ENCODE measurements at places on chromosomes 5 and 9. TPM values are rescaled to one million over a fixed set of nuclear protein-coding genes. Genes with fewer than 3 reads are reported as not detected.

- DNase-seq: peak; percentile 54
These were observed 720 bp downstream of the NADK2 start for GRCh38 chr5:36240779-36241630.

GRCh38 chr9:107883496-107884124 lies 394.0 kb upstream of the KLF4 start:
- DNase-seq: no peak

DNA sequence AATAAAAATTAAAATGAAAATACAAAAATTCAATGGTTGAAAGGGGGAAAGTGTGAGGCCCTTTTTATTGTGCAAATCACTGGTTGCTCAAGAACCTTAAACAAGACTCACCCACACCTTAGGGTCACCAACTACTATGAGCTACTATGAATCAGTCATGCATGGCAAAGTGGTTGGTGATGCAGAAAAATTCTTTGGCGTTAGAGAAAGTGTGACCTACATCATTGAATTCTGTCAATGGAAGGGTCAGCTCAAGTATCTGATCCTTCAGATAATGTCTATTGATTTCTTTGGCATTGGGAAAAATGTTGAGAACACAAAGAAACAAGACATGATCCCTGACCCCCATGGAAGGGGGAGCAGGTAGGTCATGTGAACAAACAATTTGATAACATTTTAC lies 149.7 kb upstream of the ADCY2 start:
- no peak for DNase-seq

GRCh38 chr9:122036988-122037387 lies 56.1 kb downstream of the TTLL11 start:
- DNase-seq: peak; percentile 58

- no peak for DNase-seq
These were observed 83.2 kb upstream of the IRX4 start for GRCh38 chr5:1965925-1966324.

GRCh38 chr5:71938895-71939294 lies 168.4 kb upstream of the MAP1B start:
- DNase-seq: no peak

Gene DRD1
- 0.23 TPM for total RNA-seq

GRCh38 chr9:125407432-125407973 lies 145.9 kb downstream of the GAPVD1 start:
- no peak for DNase-seq

DNA sequence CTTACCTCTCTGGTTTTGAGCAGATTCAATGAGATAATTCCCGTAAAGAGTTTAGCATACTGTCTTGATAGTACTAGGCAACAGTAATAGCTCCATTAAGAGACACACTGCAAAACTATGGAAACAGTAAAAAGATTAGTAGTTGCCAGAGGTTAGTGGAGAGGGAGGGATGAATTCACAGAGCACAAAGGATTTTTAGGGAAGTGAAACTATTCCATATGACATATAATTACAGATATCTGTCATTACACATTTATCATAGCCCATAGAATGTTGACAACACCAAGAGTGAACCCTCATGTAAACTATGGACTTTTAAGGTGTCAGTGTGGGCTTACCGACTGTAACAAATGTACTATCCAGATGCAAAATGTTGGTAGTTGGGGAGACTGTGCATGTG lies 176.4 kb upstream of the PLCXD3 start:
- DNase-seq: no peak

Gene PROB1
- 0.60 TPM for total RNA-seq

- no peak for DNase-seq
These were observed 164.2 kb downstream of the MEF2C start for GRCh38 chr5:88718736-88719135.

- DNase-seq: no peak
These were observed 149.3 kb downstream of the MELK start for GRCh38 chr9:36721846-36722588.

GRCh38 chr9:20384642-20385041 lies 237.7 kb downstream of the MLLT3 start:
- DNase-seq: peak; percentile 5

DNA sequence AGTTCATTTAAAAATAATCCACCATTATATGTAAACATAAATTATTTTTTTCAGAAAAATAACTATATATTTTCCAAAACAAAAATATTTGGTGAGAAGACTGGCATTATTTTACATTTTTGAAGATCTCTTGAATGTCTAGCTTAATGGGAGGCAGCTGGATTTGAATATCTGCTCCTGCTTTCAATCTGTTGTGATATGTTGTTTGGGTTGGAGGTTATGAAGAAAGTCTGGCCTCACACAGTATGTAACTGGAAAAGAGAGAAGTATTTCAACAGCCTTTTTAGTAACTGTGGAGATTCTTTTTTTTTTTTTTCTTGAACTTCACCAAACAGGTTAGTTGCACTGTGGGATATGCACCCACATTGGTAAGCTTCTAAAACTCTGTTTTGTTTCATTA lies 84.7 kb upstream of the SLIT3 start:
- no peak for DNase-seq

Gene TMC1
- total RNA-seq: not detected

GRCh38 chr5:41334758-41335157 lies 121.4 kb upstream of the C6 start:
- no peak for DNase-seq

DNA sequence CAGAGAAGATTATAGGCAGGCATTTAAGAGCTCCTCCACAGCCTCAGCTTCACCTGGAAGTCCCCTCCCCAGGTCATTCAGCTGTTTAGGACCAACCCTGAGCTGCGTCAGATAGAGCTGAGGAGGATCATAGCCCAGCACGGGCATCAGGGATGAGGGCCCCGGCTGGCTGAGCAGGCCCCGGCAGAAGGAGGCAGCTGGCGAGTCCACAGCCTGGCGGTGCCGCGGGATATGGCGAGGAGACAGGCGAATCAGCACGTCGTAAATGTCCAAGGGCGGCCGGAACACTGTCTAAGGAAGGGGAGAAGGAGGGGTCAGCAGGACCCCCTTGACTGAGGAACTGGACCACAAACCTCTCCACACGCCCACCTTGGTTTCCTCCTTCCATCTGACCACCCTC lies 10.6 kb downstream of the NOL6 start:
- DNase-seq: no peak

GRCh38 chr9:503326-503725 lies 288.7 kb downstream of the DOCK8 start:
- DNase-seq: no peak

- no peak for DNase-seq
These were observed 24.5 kb downstream of the ERGIC1 start for GRCh38 chr5:172858511-172858989.

GRCh38 chr5:68795190-68795589 lies 298.6 kb upstream of the SLC30A5 start:
- no peak for DNase-seq

Gene CCL27
- total RNA-seq: not detected

DNA sequence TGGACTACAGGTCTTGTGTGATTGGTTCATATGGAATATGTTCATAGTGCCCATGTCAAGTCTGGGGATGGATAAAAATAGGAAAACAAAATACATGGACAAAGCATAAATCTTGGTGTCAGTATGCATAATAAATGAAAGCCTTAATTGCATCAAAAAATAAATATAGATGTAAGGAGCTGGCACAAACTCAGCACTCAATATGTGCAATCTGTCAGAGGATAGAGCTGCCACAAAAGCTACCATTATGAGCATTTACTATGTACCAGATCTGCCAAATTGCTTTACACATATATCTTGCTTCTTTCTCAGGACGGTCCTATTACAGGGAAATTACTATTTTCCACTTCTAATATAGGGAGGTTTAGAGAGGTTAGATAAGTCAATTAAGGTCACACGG lies 18.2 kb upstream of the TMED7 start:
- DNase-seq: no peak

Gene PCDHB9
- total RNA-seq: 3.6 TPM

GRCh38 chr9:5263351-5264218 lies 32.4 kb downstream of the INSL4 start:
- DNase-seq: peak; percentile 14

- DNase-seq: no peak
These were observed 28.1 kb downstream of the FYB1 start for GRCh38 chr5:39191216-39191615.

GRCh38 chr5:145222622-145223021 lies 612.5 kb downstream of the PRELID2 start:
- no peak for DNase-seq

GRCh38 chr9:36441966-36442365 lies 41.9 kb upstream of the RNF38 start:
- no peak for DNase-seq

DNA sequence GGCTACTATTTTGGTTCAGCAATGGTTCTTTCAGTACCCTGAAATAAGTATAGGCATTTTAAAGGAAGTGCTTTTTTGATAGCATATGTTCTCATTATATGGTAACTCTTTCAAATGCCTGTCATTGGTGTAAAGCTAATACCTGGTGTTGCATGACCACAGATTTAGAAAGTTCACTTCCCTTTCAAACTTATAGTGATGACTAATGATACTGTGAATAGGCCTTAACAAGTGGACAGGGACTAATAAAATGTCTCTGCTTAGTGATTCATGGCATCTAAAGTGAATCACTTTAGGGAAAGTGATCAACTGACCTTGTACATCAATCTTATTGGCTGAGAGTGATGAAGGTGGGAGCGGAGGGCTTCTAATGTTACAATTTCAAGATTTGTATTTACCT lies 21.6 kb downstream of the MRPL22 start:
- peak; percentile 28 for DNase-seq

DNA sequence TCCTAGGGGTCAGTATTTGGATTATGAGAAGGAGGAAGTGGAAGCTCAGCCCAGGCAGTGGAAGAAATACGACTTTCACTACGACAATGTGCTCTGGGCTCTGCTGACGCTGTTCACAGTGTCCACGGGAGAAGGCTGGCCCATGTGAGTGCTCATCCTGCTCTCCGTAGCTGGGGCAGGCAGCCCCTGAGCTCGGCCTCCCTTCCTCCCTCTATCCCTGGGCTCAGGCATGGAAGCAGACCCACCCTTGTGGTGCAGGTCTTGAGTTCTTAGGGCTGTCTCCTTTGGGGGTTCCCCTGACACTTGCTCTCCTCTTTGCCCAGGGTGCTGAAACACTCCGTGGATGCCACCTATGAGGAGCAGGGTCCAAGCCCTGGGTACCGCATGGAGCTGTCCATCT lies 180.1 kb downstream of the CACNA1B start:
- no peak for DNase-seq

DNA sequence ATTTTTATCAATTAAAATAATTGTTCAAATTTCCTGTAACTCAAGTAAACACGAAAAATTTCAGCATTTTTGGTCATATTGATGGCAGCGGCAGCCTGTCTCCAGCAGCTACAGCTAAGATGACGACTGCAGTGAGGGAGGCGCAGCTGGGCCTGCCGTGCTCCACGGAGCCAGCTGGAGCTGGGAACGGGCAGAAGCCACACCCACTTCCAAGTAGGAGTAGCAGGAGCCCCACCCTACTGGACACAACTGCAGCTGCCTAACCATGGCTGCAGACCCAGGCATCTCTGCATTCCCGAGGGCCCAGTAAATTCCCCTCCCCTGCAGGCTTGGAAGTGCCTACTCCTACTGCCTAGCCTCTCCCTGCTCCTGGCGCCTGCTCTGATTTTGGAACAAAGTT lies 2031.7 kb downstream of the EFNA5 start:
- no peak for DNase-seq

DNA sequence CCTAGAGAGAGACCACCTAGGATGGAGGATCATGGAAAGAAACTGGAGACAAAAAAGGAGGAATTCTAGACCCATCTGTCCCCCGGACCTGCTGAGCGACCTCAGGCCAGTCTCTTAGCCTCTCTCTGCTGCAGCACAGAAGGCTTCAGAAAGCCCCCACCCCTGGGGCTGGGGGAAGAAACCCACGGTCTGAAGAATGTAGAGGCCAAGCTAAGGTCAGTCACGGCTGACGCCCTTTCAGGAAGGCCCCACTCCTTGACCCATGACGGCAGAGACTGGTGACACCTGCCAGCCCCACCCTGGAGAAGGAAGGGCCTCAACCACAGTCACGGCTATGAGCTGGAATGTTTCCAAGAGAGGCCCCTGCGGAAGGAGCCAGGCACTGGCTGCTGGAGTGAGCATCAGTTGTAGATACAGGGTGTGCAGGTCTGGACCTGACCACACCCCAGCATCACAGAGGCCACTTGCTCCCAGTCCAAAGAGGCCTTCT lies 120.5 kb upstream of the BOD1 start:
- DNase-seq: no peak

Gene BHMT
- total RNA-seq: not detected

Gene C1QTNF2
- 0.64 TPM for total RNA-seq
